ENCODE measurements at places on chromosomes 7 and 10.

DNA sequence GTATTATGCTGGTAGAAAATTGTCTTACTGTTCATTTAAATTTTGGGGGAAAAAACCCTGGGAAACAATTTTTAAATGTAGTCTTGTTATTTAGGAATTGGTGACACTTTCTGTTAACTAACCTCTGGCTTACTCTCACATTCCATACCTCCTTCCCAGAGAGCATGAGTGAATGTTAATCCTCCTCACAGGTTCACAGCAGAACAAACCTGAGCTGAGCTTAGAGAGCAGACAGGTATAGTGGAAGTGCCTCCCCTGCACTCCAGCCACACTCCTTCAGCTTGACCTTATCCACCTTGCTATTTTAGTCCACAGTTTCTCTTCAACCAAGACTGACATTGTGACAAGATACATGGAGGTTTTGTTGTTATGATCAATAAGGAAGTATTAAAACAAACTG lies 235.9 kb downstream of the FOXP2 start:
- no peak for DNase-seq

- no peak for DNase-seq
These were observed 45.1 kb upstream of the CTBP2 start for GRCh38 chr10:125205431-125205830.

DNA sequence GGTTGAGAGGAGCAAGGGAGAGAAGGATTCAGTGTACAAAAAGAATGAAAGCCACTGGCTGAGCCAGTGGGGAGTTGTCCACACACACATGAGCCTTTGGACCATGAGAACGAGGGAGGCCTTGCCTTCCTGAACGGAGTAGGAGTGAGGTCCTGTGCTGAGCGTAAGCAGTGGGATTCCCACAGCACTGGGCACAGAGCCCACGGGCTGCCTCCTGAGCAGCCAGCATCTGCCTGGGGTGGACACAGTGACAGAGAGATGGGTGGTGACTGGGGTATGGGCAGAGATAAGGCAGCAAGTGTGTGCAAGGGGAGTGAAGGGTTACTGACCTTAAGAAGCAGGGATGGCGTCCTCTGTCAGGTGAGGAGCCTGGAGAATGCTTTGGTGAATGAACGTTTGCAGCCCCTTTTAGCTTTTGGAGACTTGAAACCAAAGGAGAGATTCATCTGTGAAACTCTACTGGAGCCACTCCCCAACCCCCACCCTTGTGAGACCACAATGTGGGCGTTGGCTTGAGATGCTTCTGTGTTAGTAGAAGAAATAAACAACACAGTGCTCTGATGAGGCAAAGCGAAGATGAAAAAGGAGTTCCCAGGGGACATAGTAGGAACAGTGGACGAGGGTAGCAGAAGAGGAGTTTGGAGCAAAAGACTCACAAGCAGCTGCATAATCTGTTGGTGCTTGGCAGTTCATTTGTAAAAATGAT lies 56.5 kb downstream of the FIGNL1 start:
- DNase-seq: no peak

GRCh38 chr7:127629268-127629854 lies 11.4 kb upstream of the PAX4 start:
- DNase-seq: no peak

DNA sequence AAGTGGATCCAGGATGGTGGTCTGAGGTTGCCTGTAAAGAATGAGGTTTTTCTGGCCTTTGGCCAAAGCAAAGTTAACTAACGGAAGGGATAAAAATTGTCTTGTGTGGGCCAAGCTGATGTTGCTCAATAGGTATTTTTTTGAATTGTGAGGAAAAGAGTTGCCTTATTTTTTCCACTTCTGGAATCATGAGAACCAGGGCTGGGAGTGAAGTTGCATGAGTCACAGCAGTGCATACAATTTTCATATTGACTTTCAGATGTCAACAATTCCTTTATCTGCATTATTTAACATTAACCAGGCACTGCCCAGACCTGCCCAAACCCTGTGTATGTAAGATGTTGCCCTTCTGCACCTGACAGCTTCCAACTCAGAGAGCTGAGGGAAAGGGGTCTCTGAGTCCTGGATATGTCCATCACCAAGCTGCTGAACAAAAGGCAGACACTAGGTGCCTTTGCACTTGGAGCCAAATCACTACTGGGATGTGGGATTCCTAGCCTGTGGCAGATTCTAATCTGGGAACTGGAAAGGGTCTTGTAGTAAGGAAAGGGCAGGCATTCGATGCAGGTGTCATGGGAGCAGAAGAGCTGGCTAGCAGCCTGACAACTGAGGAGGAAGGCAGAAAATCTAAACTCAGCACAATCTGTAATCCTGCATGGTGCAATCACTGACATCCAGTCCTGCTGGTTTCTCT lies 52.3 kb upstream of the SLC35B4 start:
- DNase-seq: no peak

DNA sequence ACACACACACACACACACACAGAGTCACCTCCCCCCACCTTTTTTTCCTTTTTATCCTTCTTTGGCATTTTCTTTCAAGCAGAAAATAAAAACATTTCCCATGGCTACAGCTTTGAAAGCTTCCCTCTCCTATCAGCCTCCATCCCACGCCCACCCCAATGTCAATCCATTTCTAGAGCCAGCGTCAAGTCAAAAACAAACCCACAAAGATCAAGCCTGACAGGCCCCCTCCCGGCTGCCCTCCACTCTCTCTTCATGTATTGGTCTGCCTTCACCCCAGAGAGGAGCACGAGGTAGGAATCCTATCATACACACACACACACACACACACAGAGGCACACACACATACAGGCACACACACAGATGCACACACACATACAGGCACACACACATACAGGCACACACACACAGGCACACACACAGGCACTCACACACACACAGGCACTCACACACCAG lies 8.0 kb upstream of the TNRC18 start:
- DNase-seq: no peak

GRCh38 chr7:79091661-79092060 lies 361.8 kb downstream of the MAGI2 start:
- DNase-seq: no peak

- DNase-seq: no peak
These were observed 472.8 kb downstream of the PAXIP1 start for GRCh38 chr7:154530136-154530535.

DNA sequence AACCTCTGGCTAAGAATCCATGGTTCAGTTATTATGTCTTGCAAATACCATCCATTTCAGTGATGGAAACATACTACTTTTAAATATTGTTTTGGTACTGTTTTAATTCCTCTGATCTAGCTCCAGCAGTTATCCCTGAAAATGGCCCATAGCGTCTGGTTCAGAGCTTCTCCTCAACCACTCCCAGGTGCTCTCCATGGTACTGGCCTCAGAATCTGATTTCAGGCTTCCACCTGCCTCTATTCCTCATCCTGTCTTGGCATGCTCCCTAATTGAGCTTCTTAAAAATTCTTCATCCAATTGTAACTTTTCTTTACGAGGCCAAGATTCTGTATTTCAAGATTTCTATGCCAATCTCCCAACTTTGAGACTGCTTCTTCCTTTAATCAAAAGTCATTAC lies 236.3 kb downstream of the HTR7 start:
- DNase-seq: no peak

DNA sequence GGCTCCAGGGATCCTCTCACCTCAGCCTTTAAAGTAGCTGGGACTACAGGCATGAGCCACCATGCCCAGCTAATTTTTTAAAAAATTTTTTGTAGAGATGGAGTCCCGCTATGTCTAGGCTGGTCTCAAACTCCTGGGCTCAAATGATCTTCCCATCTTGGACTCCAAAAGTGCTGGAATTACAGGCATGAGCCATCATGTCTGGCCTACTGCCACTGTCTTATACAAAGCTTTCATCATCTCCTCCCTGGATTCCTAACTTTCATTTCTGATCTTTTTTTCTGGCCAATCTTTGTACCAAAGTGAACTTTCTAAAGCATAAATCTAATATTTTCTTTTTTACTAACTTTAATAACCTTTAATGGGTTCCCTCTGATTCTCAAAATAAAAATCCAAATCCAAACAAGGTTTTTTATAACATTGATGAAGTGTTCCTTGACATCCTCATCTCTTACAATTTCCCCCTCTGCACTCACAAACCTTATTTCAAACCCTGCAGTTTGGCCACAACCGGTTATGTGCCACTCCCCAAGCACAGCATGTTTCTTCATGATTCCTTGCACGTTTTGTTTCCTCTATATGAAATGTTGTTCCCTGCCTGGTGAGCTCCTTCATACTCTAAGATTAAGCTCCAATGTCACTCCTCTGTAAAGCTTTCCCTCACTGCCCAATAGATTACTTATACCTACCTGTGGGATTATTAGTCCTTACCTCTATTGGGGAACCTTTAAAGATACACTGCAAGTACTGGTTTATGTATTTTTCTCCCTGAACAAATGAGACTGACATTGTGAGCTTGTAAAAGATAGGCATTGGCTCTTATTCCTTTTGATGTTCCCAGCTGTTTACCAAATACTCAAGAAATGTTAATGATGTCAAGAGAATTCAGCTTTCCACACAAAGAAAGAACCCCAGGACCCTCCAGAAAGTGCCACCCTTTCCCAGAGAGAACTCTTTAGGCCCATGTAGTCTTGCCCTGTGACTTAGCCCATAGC lies 101.7 kb downstream of the HOXA1 start:
- no peak for DNase-seq

GRCh38 chr10:60375293-60376004 lies 14.2 kb downstream of the ANK3 start:
- no peak for DNase-seq

GRCh38 chr10:70884741-70885140 lies 3.6 kb downstream of the PCBD1 start:
- DNase-seq: no peak

DNA sequence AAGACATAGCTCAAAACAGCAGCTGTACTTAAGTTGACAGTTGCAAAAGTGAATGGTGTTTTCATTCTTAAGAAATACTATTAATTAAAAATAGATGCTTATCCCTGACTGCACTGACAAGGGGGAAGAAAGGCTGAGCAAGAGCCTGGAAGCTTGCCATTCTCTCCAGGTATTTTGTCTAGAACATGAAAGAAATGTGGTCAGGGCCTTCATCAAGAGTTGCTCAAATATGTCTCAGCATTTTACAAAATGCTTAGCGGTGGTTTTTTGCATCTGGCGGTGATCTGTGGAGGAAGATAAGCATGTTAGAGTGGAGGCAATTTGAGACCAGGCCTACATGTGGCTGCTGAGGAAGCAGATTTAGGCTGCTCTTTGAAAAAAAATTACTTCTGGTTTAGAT lies 46.4 kb upstream of the CC2D2B start:
- no peak for DNase-seq

DNA sequence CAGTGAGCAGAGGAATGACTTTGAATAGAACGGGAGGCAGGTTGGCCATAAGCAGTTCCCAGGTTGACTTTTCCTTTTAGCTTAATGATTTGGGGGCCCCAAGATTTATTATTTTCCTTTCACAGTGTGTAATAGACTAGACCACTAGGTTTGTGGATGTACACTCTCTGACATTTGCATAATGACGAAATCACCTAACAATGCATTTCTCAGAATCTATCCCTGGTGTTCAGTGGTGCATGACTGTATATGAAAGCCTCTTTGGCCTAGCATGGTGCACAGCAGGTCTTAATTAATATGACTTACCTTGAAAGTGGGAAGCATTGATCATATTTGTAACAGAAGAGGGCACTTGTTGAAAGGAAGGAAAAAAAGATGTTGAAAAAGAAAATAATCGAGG lies 761.9 kb downstream of the TYW1 start:
- no peak for DNase-seq

DNA sequence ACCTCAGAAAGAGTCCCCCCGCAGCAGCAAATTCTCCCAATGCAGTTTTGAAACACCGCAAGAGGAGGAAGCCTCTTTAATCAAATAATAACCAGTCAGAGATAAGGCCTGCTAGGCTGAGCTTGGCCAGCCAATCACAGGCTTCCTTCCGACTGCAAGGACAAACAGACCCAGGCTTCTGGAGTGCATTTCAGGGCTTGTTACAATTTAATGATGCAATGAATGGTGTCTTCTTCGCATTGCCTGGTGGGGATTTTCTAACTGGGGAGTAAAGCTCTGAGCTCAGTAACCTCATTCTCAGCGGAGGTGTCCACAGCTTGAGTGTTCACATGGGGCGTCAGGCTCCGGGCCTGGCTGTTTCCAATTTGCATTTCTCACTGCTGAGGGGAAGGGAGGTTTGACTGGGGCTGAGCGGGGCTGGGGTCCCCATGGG lies 31.8 kb upstream of the GPAM start:
- no peak for DNase-seq

- no peak for DNase-seq
These were observed 22.2 kb downstream of the FAM20C start for GRCh38 chr7:214410-215212.

DNA sequence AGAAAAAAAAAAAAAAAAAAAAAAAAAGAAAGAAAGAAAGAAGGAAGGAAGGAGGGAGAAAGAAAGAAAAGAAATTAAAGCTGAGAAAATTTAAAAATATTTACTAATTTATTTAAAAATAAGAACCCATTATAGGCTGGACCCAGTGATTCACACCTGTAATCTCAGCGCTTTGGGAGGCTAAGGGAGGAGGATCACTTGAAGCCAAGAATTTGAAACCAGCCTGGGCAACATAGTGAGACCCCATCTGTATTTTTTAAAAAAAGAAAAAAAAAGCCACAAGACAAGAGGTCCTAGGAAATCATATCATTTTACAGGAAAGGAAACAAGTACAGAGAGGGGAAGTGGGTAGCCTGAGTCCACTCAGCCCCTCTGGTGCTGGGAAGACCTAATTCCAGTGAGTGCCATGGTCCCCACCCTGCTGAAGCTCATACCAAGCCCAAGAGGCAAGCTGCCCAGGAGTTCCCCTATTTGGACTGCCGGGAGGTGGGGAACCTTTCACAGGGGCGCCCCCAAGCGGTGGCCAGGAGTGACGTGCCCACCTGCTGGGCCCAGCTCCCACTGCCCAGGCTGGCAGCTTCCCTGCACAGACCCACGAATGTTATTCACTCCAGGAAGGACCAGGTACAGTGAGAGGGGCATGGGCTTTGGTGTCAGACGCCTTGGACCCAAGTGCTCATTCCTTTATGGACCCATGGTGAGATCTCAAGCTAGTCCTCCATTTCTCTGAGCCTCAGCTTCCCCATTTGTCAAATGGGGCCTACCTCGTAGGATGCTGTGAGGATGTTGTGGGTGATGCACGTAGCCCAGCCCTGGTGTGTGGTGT lies 133.6 kb downstream of the ZMIZ1 start:
- no peak for DNase-seq
